Panc1 (cell line): ENCODE measurements at places on chromosomes 16 and 17.
A peak's percentile ranks its signal among the peaks of the same experiment; 100 is the strongest.

DNA sequence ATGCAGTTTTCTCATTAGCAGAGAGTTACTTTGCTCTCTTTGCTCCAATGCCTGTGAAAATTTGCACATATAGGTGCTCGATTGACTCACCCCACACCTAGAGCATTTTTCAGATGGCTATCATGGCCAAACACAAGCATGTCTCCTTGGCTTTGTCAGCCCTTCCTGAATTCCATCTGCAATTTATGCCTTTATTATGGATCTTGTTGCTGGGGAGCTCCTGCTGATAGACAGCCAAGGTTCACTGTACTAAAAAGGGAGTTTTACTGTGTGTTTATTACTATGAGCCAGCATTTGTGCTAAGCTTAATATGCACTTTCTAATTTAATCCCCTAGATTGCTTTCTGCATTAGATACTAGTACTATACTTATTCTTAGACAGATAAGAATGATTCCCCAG lies 93.3 kb downstream of the TOX3 start:
- no peaks in the 10 kb centered on the region for H3K4me1 ChIP-seq
- no peak overlapping the region for H3K27ac ChIP-seq
- no peak overlapping the region for H3K4me3 ChIP-seq

- peaks cover 23% of the 10 kb centered on the region for H3K4me1 ChIP-seq
- no peaks in the 10 kb centered on the region for H3K27me3 ChIP-seq
- DNase-seq = no peak
- H3K36me3 ChIP-seq = no peaks in the 10 kb centered on the region
- H3K27ac ChIP-seq = no peak overlapping the region
Measured at GRCh38 chr17:32103476-32104113, 38.7 kb upstream of the RHOT1 start.

DNA sequence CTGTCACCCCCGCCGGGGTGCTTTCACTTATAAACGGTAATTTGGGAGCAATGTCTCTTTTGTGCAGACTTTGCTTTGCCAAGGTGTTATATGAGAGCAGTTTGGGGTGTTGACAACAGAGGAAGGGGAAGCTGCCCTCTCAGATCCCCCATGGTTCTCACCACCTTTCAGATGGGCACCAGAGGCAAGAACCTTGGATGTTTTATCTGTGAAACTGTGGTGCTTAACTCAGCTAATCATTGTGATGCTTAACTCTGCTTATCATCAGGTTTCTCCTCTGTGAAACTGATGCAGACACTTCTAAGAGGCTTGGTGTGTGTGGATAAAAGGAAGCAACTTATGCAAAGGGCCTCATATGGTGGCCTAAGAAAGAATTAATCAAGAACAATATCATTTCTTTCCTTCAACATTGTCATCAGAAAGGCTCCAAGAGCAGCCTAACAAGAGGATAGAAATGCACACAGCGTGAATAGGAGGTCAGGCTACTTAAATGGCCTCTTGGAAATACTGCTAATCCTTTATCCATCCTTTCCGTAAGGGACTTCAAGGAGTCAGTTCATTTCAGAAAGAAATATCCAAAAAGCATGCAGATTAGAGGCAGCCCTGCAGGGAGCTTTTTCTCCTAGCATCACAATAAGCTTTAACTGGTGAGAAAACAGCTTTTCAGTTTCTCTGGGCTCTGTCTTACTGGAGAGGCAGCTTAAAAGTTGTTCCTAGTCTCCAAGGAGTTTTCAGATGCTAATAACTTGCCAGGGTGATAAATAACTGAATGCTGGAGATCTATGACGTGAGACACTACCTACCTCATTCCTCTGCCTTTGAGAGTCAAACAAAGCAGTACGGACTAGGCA lies 55.1 kb upstream of the CLEC3A start:
- H3K27me3 ChIP-seq = peaks cover 2% of the 10 kb centered on the region
- H3K4me1 ChIP-seq = no peaks in the 10 kb centered on the region
- no peak overlapping the region for H3K27ac ChIP-seq
- H3K36me3 ChIP-seq = no peaks in the 10 kb centered on the region
- no peak for DNase-seq

DNA sequence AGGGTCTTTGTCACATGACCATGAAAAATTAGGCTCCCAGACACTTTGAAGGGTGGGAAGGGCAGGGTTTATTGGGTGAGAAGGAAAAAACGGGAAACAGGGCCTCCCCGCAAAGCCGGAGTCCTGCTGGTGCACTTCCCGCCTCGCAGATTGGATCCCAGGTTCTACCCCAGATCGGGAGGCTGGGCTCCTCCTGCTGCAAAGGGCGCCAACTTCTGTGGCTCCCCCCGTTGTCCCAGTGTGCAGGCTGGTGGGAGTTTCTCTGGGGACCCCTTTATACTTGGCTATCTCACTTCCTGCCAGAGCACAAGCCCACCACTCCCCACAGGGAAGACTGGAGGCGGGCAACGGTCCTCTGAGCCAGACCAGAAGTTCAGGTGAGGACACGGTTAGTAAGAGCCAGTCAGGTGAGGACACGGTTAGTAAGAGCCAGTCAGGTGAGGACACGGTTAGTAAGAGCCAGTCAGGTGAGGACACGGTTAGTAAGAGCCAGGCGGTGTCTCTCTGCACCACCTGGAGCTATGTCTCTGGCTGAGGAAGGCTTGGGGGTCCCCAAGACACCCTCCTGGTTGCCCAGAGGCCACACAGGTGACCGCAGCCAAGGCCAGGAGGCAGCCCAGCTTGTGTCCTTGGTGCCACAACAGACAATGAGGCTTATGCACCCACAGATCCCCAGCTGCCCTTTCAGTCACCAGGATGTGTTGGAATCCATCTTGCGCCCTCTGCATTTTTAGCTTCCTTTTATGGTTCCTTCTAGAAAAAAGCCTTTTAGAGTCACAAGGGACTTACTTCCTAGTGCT lies 48.1 kb upstream of the CHMP6 start:
- H3K36me3 ChIP-seq = no peaks in the 10 kb centered on the region
- DNase-seq = no peak
- H3K4me1 ChIP-seq = no peaks in the 10 kb centered on the region
- no peak overlapping the region for H3K27ac ChIP-seq
- no peak overlapping the region for H3K4me3 ChIP-seq
- no peaks in the 10 kb centered on the region for H3K27me3 ChIP-seq

- peak within 1 kb of the TSS; percentile 95 for H3K27ac ChIP-seq
- peaks cover 16% of the 10 kb centered on the region for H3K4me1 ChIP-seq
- peak; percentile 63 for DNase-seq
Measured at GRCh38 chr17:61927208-61928100, at the start of gene INTS2. TSS of gene INTS2 (minus strand) at chr17:61927982. CDS start at chr17:61926644, 1,338 bp downstream.

GRCh38 chr16:49930841-49931240 lies 74.9 kb upstream of the ZNF423 start:
- H3K27me3 ChIP-seq = no peaks in the 10 kb centered on the region
- no peaks in the 10 kb centered on the region for H3K36me3 ChIP-seq
- no peak overlapping the region for H3K27ac ChIP-seq
- no peaks in the 10 kb centered on the region for H3K4me1 ChIP-seq
- H3K4me3 ChIP-seq = no peak overlapping the region

DNA sequence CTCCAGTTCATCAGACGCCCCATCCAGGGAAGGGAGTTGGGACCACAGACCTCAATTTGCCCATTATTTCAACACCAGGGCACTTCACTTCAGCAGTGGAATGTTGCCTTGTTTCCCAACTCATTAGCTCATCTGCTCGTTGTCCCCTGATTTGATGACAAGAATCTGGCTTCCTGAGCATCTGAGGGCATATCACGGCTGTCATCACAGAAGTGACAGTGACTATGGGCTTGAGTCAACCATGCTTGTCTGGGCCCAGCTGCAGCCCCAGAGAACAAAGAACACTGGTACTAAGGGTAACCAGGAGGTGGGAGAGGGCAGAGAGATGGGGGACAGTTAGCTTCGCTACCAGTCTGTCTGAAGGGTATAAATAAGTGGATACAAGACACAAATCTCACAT lies 266.0 kb upstream of the SDK2 start:
- peaks cover 18% of the 10 kb centered on the region; the same call in 1 of the 2 replicates for H3K27me3 ChIP-seq
- no peaks in the 10 kb centered on the region for H3K4me1 ChIP-seq
- H3K27ac ChIP-seq = no peak overlapping the region
- no peak for DNase-seq

- H3K4me1 ChIP-seq = no peaks in the 10 kb centered on the region
- no peaks in the 10 kb centered on the region; the same call in 1 of the 2 replicates for H3K27me3 ChIP-seq
- H3K36me3 ChIP-seq = no peaks in the 10 kb centered on the region
- no peak for DNase-seq
- H3K27ac ChIP-seq = no peak overlapping the region
Measured at GRCh38 chr17:10266296-10266876, 68.0 kb upstream of the GAS7 start.

DNA sequence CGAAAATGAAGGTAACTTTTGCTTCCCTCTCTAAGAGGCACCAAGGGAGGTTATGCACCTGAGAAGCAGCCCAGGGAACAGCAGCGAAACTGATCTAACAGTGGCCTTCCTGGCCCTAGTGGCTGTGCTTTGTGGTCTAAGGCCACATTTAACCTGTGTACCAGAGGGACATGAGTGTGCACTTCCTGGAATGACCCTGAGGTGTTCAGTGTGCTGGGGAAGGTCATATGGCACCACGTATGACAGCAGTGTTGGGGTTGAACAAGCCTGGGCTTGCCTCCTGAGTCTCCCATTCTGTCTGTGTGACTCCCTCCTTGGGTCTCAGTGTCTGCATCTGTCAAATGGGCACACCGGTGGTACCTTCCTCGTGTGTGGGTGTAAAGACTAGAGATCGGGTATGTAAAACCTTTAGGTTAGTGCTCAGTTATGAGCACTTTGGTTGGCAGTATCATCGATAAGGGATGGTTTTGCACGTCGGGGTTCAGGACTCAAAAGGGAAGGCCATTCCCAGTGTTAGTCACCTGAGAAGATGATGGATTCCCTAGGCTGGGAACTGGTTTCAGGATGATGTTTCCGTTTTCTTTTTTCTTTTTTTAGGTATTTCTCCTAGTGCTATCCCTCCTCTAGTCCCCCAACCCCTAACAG lies 31.9 kb downstream of the PLCG2 start:
- no peaks in the 10 kb centered on the region for H3K36me3 ChIP-seq
- DNase-seq = no peak
- no peak overlapping the region for H3K4me3 ChIP-seq
- H3K27me3 ChIP-seq = no peaks in the 10 kb centered on the region
- H3K27ac ChIP-seq = no peak overlapping the region
- H3K4me1 ChIP-seq = no peaks in the 10 kb centered on the region

DNA sequence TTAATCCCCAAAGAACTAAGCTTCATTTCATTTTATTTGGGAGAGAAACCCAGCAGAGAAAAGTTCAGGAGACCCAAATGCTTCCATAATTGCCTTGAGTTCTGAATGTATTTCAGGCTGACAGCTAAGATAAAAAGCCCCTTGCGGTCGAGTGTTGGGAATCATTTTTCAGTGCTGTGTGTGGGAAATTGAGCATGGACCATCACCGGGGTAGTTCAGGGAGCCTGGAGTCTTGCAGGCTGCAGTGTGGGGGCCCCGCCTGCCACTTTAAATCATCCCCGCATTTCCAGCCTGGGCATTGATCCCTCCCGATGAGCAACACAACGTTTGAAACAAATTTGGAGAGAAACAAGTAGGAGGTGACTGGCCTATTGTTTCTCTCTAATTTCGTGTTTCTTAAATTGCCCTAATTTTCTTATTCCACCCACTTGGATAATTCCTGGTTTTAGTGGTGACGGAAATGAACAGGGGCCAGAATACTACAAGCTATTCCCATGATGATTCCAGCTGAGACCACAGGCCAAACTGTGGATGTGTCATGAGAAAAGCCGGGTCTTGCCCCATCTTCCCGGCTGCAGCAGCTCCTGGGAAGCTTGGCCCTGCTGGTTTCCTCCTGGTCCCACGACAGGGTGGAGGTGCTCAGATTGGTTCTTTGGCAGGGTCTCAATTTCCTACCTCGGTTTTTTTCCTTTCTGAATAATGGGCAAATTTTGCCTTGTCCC lies 75.1 kb downstream of the FOXL1 start:
- no peak for DNase-seq
- H3K36me3 ChIP-seq = no peaks in the 10 kb centered on the region
- no peak overlapping the region for H3K27ac ChIP-seq
- no peak overlapping the region for H3K4me3 ChIP-seq
- no peaks in the 10 kb centered on the region for H3K27me3 ChIP-seq

- DNase-seq = peak; percentile 58
- H3K4me1 ChIP-seq = peaks cover 14% of the 10 kb centered on the region
- H3K36me3 ChIP-seq = peaks cover 8% of the 10 kb centered on the region; the same call in 1 of the 2 replicates
- no peaks in the 10 kb centered on the region for H3K27me3 ChIP-seq
- peak within 1 kb of the TSS; percentile 95 for H3K27ac ChIP-seq
- peak within 1 kb of the TSS; percentile 87 for H3K4me3 ChIP-seq
Measured at GRCh38 chr17:76103274-76104139, at the start of gene EXOC7. TSS of gene EXOC7 (minus strand) at chr17:76103787. CDS start at chr17:76103692, 95 bp downstream.

GRCh38 chr16:28923652-28924398 lies 1.2 kb downstream of the RABEP2 start:
- no peaks in the 10 kb centered on the region for H3K36me3 ChIP-seq
- H3K4me1 ChIP-seq = peaks cover 6% of the 10 kb centered on the region
- no peaks in the 10 kb centered on the region for H3K27me3 ChIP-seq
- peak overlapping the region; percentile 82 for H3K4me3 ChIP-seq
- DNase-seq = no peak

DNA sequence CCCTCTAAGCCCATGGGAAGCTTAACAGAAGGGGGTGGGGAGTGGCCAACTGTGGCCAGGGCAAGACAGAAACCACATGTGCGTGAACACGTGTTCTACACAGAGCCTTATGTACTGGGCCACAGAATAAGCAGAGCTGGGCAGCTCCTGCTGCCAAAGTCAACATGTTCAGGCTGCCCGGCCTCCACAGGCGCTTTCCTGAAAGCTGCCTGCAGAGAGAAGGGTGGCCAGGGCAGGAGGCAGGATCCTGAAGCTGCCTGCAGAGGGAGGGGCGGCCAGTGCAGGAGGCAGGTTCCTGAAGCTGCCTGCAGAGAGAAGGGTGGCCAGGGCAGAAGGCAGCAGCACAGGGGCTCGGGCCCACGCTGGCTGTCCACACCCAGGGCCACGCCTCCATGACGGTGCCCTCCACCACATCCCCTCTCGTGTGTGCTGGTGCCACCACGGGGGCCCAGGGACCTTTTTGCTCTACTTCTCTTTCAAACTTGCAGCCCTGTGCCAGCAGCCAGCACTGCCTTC lies 79.5 kb downstream of the ANKRD11 start:
- no peaks in the 10 kb centered on the region for H3K27me3 ChIP-seq
- no peak overlapping the region for H3K4me3 ChIP-seq
- DNase-seq = no peak
- H3K27ac ChIP-seq = no peak overlapping the region; the same call in 1 of the 2 replicates
- peaks cover 73% of the 10 kb centered on the region for H3K4me1 ChIP-seq

- H3K36me3 ChIP-seq = no peaks in the 10 kb centered on the region
- H3K27ac ChIP-seq = no peak overlapping the region
- no peak overlapping the region for H3K4me3 ChIP-seq
- H3K27me3 ChIP-seq = no peaks in the 10 kb centered on the region; the same call in 1 of the 2 replicates
- no peaks in the 10 kb centered on the region; the same call in 1 of the 2 replicates for H3K4me1 ChIP-seq
Measured at GRCh38 chr16:86868786-86869185, 290.4 kb downstream of the FOXL1 start.

DNA sequence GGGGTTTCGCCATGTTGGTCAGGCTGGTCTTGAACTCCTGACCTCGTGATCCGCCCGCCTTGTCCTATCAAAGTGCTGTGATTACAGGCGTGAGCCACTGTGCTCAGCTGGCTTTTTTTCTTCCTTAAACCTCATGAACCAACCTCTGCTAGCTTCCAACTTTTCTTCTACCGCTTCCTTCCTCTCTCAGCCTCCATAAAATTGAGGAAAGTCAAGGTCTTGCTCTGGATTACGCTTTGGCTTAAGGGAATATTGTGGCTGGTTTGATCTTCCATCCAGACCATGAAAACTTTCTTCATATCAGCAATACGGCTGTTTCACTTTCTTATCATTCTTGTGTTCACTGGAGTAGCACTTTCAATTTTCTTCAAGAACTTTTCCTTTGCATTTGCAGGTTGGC lies 57.5 kb upstream of the SDK2 start:
- DNase-seq = no peak
- H3K27ac ChIP-seq = no peak overlapping the region
- no peak overlapping the region for H3K4me3 ChIP-seq
- H3K27me3 ChIP-seq = peaks cover 9% of the 10 kb centered on the region
- no peaks in the 10 kb centered on the region for H3K36me3 ChIP-seq
- H3K4me1 ChIP-seq = no peaks in the 10 kb centered on the region
